ENCODE measurements at places on chromosomes 16 and 17. TPM values are rescaled to one million over a fixed set of nuclear protein-coding genes. Genes with fewer than 3 reads are reported as not detected.

- DNase-seq, result peak; percentile 49
These were observed 4.6 kb upstream of the ATP2A1 start for GRCh38 chr16:28873543-28874201.

Gene CACNG1
- total RNA-seq, result not detected

DNA sequence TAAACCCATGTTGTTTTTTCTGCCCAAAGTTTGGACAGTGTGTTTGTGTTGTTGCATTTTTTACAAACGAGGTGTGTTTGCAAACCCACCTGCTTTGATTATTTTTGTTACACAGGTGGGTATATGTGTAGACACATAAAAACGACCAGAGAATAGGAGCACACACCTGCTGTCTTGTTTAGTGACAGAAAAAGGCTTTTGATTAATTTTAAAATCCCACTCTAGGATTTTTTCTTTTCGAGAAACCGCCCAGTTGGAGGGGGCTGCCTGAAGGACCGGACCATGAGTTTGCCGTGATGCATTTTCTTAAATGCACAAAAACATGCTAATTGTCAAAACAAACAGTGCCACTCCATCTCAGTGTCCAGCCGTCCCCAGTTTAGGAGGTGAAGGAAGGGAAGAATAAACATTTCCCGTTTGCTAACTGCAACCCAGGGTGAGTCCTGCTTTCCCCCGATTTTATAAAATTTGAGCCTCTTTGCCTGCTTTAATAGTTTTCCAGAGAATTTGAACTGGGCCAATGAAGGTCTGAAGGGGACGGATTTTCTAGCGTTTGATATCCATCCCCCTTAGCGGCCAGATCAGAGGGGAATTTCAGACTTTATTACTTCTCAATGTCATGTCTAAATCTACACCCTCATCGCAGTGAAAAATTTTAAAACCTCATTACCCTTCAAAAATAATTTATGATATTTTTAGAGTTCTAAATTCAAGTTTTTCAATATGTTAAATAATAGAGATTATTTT lies 3.2 kb downstream of the FOXC2 start:
- DNase-seq, result no peak

Gene PLXDC1
- 19.3 TPM for total RNA-seq

Gene RPRML
- not detected for total RNA-seq

DNA sequence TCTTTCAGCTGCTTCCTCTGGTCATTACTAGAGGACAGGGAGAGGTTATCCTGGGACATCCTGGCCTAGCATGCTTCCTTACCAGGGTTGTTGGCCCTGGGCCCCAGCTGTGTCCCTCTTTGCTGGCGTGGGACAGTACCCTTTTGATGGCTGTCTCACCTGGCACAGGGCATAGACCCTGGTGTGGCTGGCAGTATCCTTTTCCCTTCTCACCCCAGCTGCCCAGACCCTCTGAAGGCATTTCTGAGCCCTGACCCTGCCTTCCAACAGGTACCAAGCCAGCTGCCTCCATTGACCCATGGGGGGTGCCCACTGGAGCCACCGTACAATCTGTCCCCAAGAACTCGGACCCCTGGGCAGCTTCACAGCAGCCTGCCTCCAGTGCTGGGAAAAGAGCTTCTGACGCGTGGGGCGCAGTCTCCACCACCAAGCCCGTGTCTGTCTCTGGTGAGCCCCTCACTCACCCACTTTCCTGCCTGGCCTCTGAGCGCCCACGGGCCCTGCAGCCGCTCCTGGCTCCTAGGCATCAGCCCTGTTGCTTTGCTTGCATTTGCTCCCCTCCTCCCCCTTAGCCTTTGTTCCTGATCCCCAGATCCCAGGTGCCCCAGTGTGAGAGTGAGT lies 34.0 kb downstream of the B9D1 start:
- no peak for DNase-seq

GRCh38 chr16:22210285-22210684 lies 4.2 kb downstream of the EEF2K start:
- no peak for DNase-seq

Gene NR1D1
- 24.9 TPM for total RNA-seq

Gene CACNB1
- total RNA-seq, result 7.4 TPM

Gene NKD1
- total RNA-seq, result 0.43 TPM

GRCh38 chr16:10239640-10240039 lies 57.4 kb upstream of the GRIN2A start:
- no peak for DNase-seq

Gene HS3ST3A1
- total RNA-seq, result 0.57 TPM

- peak; percentile 76 for DNase-seq
These were observed 17.1 kb upstream of the CCR7 start for GRCh38 chr17:40582328-40582901.

DNA sequence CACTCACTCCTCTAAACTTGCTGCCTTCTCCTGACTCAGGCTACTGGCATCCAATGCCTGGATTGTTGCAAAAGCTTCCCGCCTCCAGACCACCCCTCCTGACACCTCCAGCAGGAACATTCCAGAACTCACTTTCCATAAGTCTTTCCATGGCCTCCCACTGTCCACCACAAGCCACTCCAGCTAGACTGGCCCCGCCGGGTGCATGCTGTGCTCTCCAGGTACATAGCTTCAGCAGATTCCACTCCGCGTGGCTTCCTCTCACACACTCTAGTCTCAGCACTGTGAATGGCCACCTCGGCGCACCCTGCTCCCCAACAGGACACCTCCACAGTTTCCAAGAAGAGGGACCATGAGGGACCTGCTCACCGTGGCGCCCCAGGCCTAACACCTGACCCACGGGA lies 25.9 kb upstream of the FAAP100 start:
- no peak for DNase-seq

GRCh38 chr17:14732211-14732610 lies 431.3 kb downstream of the HS3ST3B1 start:
- no peak for DNase-seq

DNA sequence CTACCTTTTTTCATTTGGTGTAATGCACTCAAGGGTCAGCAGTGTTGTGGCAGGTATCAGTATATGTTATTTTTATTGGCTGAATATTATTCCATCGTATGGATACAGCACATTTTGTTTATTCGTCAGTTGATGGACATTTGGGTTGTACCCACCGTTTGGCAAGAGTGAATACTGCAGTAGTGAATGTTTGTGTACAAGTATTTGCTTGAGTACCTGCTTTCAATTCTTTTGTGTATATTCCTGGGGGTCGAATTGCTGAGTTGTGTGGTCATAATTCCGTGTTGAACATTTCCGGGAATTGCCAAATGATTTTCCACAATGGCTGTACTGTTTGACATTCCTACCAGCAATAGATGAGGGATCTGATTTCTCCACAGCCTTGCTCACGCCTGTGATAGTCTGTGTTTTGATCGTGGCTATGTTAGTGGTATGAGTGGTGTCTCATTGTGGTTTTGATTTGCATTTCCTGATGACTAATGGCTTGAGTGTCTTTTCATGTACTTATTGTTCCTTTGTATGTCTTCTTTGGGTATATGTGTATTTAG lies 108.4 kb downstream of the OR1D5 start:
- no peak for DNase-seq

Gene CCL4
- 0.92 TPM for total RNA-seq

Gene MED31
- 16.5 TPM for total RNA-seq

Gene SBK1
- total RNA-seq, result 1.4 TPM

GRCh38 chr16:71501547-71501946 lies 12.4 kb upstream of the ZNF19 start:
- no peak for DNase-seq

Gene PITPNM3
- total RNA-seq, result 0.46 TPM

DNA sequence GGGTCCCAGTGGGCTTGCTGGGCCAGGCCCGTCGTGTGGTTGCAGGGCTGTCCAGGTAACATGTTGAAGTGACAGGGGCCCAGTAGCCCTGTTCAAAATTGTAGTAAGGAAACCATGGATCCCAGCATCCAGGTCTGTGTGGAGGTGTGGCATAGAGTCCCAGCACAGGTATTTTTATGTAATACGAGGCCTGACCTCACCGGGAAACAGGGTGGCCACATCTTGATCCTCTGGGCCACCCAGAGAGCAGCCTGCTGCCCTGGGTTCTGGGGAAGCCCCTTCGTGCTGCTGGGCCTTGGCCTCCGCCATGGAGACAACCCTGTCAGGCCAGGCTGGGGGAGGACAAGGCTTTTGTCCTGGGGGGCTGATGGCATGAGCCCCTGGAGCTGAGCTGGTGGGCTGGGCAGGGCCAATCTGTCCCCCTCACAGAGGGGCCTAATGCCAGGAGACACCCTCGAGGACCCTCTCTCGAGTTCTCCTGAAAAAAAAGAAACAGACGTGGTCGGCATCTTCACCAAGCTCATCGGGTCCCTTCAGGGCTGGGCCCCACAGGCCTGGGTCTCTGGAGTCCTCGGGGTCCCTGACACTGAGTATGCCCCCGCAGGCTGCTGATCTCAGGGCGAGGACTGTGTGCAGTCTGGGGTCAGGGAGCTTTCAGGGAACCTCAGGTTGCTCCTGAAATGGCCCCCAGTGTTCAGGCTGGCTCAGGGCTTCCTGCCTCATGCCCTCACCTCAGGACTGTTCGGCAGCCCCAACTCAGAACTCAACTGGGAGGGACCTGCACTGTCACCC lies 47.8 kb downstream of the TNFRSF13B start:
- no peak for DNase-seq

- no peak for DNase-seq
These were observed 36.6 kb downstream of the UBE2G1 start for GRCh38 chr17:4329838-4330237.

- no peak for DNase-seq
These were observed 12.0 kb downstream of the CBFB start for GRCh38 chr16:67040906-67041305.

- no peak for DNase-seq
These were observed 292.7 kb downstream of the HAPSTR1 start for GRCh38 chr16:9384141-9384540.

Measured in Right ventricle myocardium inferior (tissue), 1 donor.